ENCODE measurements at places on chromosomes 6 and 20.

DNA sequence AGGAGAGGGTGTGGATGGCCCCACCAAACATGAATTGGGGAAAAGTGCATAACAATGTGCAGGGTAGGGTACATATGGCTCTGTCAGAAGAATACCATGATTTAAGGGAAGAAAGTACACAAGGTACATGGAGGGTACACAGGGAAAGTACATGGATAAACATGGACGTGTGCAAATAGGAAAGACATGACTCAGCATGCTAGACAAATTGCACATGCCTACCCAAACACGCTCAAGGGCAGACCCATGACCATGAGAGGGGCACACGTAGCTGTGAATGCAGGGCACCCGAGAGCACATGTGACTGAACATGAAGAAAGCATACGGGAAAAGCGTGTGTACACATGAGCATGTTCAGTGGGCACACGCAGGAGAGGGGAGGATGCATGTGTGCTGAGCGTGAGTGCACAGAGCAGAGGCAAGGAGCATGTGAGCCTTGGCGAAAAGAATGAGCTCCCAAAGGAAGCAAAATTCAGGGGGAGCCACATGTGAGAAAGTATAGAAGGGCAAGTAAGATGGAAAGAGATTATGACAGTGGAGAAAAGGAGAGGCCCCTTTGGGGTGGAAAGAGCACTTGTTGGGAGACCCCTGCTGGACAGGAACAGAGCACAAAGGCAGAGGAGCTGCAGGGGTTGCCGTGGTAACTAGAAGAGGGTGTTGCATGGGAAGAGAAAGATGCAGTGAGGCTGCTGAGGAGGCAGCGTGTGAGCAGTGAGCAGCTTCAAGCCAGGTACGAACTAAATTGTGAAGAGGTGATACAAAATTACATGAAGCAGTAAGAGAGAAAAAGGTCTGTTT lies 17.8 kb downstream of the OR2H2 start:
- no peak for DNase-seq

GRCh38 chr6:16436550-16436949 lies 198.2 kb downstream of the GMPR start:
- DNase-seq = peak; percentile 34

DNA sequence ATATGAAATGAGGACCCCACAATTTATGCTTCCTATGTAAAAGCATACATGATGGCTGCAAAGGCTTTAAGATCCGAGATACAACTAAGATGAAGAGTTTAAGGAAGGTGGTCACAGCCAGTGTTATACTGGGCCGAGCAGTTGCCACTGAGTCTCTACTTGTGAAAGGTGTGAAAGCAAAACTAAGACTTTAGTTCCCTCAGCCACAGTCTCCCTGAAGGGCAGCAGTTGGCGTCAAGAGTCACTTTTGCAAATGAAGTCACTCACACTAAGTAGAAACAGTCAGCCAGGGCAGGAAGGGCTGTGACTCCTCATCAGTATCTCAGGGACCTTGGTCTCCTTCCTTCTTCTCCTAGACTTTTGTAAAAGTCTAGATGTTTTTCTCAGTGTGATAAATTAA lies 191.6 kb upstream of the MCHR2 start:
- no peak for DNase-seq

DNA sequence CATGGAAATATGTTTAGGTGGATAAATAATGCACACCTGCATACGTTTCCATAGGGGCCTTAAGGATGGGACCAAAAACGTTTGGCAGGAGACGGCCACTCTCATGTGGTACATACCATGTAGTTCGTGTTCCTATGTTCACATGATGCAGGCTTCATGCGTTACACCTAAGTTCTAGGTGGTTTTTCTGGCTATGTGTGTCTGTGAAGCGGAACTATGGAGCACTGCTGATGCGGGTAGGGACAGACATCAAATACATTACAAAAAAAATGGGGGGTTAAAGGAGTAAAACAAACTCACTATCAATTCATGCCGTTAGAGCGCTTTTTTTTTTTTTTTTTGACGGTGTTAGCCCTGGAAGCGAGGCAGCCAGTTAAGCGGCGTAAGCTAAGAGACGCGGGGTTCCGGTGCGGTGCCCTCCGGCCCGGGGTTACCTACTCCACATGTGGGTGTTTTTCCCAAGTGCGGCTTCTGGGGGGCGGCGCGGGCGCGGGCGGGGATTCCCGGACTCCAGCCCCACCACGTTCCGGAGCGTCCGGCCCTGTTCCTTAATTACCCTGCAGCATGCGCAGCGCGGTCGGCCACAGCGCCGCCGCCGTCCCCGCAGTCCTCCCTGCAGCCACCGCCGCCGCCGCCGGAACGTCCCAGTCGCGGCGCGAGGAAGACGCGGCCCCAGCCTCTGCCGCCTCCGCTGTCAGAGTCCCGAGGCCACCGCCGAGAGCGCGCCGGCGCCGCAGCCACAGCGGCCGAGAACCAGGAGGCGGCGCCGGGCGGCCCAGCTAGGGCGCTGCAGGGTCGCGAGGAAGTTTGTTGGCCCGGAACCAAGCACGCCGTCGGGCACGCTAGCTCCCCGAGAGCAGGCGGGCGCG lies 648 bp downstream of the COL19A1 start:
- DNase-seq = peak; percentile 75

- DNase-seq = no peak
Measured at GRCh38 chr6:71080133-71080532, 123.3 kb upstream of the B3GAT2 start.

- DNase-seq = no peak
Measured at GRCh38 chr6:85465762-85466161, 15.9 kb downstream of the NT5E start.
